ENCODE measurements at places on chromosomes 7 and 10.
A peak's percentile ranks its signal among the peaks of the same experiment; 100 is the strongest.

DNA sequence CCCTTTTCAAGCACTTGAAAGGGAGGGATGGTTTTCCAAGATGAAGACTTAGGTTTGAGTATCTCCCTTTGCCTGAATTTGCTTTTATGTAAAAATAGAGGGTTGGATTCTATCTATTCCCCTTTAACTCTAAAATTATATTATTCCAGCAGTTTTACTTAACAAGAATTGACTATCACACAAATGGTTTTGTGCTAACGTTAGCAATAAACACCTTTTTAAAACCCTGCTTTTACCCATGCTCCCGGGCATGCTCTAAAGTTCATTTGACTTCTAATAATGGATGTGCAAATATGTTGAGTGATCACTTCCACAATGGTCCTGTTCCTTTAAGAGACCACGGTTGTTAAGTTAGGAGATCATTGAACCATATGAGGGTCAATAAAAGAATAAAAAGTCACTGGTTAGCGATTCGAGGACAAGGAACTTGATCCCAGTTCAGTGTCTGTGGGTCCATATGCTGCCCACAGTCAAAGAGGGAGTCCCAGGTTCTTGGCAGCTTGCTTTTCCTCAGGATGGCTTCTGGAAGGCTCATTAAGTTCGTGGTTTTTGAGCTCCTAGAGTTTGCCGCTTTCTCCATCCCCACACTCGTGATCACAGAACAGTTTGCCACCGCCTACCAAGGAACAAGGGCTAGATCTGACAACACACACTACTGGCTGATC, at the start of gene TMEM236:
Gene TMEM236, plus strand, starts transcription at position 421 of the 665 bp plus-strand sequence. Its CDS starts 95 bp downstream, at position 516.
- DNase-seq: no peak

DNA sequence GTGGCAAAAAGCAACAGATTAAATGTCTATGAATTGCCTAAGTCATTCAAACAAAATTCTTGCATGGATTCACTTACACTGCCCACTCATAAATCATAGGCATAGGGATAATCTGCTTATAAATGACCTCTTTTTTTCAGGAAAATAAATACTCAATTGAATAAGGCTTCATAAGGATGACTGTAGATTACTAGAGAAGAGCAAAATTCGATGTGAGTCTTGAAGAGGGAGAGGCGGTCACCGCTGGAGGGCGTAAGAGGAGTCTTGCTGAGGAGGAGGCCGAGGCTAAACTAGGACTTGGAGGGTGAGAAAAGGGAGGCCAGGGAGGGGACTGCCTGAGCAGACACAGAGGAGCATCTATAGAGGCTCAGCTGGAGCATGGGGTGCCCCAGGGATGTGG, 135.4 kb upstream of the RSU1 start:
- no peak for DNase-seq

GRCh38 chr7:157495594-157495993, 158.8 kb downstream of the DNAJB6 start:
- DNase-seq: no peak

GRCh38 chr7:94276795-94277194, 117.9 kb upstream of the COL1A2 start:
- no peak for DNase-seq

DNA sequence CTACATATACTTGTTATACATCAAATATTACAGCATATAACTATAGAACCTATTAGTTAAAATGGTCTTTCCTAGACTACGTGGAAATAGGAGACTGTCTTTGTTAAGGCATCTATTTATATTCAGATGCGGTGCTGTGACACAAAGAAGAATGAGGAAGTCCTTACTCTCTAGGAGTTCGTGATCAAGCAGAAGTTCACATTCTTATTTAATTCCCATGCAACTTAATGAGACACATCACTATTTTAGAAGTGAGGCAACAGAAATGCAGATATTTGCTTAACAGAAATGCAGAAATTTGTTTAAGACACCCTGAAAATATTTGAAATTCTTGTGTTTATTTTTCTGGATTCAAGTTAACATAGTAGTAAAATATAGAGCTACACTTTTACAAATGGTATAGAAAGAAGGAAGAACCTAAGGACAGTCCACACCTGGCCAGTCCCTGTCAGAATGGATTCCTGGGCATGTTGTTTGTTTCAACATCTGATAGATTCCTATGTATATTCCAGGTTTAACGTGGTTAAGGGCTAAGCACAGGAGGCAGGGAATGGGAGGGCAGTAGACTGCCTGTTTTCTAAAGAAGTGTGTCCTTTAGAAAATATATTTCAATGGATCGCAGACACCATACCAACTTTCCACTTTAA, 70.6 kb upstream of the NXPH1 start:
- DNase-seq: no peak

- no peak for DNase-seq
Observed at GRCh38 chr10:7596356-7596755, 70.4 kb downstream of the ITIH5 start.

GRCh38 chr7:151099486-151100211, 13.4 kb downstream of the AGAP3 start:
- DNase-seq: no peak

DNA sequence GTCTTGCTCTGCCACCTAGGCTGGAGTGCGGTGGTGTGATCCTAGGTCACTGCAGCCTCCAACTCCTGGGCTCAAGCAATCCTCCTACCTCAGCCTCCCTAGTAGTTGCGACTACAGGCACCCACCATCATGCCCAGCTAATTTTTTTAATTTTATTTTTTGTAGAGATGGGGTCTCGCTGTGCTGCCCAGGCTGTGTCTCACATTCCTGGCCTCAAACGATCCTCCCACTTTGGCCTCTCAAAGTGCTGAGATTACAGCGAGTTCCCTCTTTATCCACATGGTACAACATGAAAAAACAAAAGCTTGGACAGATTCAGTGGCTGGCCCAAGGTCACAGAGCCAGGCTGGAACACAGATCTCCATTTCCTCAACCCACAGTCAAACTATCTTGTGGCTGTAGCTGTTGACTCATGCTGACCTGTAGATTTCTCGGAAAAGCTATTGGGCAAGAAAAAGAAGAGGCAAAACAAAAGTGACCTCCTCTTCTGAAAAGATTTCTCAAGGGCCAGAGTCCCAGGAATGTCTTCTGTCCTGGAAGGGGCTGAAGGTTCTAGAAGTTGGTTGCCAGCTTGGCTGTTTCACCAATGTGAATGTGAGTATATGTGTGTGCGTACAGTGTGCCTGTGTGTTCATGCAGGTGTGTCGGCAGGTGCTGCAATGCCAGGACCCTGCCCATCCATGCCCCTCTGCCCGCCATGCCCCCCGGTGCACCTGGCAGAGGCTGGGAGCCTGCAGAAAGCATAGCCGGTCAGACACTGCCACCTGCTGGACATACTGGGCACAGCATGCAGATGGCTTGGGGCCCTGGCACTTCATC, 28.4 kb downstream of the TMEM130 start:
- DNase-seq: peak; percentile 81

DNA sequence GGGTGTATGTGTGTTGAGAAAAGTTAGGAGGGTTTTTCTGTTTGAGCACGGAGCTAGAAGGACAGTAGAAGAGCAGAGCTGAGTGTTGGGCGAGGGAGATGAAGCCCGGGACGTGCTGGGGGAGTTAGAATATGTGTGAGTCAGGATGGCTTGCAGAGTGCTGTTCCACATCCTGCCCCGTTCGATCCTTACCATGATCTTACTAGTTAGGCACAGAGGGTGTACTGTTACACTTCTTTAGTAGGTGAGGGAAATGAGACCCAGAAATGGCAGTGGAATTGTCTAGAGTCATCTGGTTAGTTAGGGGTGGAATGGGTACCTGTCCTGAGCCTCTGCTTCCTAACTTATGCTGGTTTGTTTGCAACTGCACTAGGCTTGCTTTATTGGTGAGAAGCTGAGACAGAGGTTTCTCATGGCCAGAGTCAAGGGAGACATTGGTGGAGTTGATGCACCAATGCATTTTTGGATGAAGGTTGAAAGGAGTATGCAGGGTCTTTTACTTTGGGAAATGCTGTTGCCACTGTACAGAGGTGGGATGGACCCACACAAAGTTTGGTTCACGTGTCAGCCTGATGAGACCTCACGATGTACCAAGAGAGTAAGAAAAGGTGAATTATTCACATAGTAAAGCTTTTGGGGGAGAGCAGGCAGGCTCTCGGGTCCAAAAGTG, 42.4 kb downstream of the CCNY start:
- peak; percentile 59 for DNase-seq

GRCh38 chr10:17872191-17873091, 63.3 kb downstream of the MRC1 start:
- no peak for DNase-seq

GRCh38 chr10:99411546-99411945, 18.9 kb downstream of the GOT1 start:
- DNase-seq: no peak

- no peak for DNase-seq
Observed at GRCh38 chr10:5496261-5497250, 2.8 kb downstream of the CALML5 start.

GRCh38 chr10:126014309-126014708, 117.9 kb downstream of the FANK1 start:
- peak; percentile 91 for DNase-seq

DNA sequence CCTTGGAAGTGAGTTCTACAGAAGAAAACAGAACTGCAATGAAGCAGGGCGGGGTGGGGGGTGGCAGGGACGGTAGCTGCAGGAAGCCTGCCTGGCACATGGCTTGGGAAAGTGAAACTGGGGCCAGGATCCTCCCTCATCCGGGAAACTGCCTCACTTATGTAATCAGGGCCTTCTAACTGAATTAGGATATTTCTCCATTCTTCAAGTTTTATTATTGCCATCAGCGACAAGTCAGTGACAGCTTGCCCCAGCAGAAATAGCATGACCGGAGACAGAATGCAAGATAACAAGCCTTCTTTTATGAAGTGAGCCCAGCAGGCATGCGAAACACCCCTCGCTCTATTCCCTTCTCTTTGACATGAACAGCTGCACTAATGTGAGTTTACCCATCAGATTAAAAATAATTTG, 77.5 kb upstream of the CACUL1 start:
- DNase-seq: no peak

DNA sequence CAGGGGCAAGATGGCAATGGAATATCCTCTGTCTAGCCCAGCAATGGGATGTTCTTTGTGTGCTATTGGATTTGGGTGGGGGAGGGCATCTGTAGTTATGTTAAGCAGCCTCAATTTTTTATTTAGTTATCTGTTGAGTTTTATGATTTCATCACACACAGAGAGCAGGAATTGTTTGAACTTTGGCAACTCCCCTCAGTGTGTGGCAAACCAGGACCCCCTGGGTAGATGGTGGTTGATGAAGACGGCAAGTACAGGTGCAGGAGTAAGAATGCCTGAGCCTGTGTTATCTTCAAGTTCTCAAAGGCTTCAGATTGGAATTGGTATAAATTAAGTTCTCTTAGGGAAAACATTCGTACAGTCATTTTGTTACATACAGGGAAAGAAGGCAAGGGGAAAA, 142.4 kb upstream of the SAMD8 start:
- DNase-seq: no peak

GRCh38 chr10:71216751-71217265, 4.4 kb downstream of the UNC5B start:
- no peak for DNase-seq

DNA sequence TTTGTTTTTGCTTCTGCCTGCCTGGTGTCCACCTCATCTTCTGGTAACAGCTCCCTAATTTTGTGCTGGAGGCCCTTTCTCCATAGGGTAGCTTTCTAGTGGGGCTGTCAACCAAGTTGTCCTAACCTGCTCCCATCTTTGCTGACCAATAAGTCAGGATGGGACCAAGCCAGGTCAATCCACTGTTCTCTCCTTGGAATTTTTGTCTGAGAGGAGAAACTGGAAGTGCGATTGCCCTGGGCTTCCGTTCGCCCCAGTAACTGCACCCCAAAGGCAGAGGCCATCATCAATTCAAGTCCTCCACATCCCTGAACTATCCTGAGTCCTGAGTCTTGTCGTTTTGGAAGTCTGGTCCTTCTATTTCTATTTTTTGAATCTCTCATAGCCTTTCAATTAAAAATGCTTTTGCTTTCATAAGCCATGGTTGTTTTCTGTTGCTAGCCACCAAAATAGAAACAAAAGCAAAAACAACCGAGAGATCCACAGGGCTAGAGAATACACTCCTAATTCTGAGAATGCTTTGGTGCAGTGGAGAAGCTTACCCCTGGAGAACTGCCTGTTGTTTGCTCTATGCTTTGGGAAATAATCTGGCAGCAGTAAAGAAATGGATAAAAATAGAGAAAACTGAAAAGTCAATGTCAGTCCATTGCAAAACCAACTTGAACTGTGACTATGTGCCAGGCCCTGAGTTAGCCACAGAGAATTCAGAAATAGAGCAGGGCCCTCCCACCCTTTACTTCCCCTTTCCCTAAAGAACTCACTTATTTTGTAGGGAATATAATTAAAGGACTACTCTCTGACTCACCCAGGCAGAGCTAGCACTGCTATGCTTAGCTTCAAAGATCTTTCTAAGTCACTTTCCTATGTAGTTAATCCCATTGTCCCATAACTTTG, 368.1 kb downstream of the CXCL12 start:
- no peak for DNase-seq

Data from astrocyte (in vitro differentiated cells and primary cell).